Hematopoietic multipotent progenitor cell treated with erythropoietin and hydrocortisone succinate and interleukin-3 and kit ligand, for 6 days (in vitro differentiated cells): ENCODE measurements at places on chromosomes 4 and X.

GRCh38 chr4:25172961-25173915 lies 13.0 kb upstream of the SEPSECS start:
- peak; percentile 27 for DNase-seq

GRCh38 chrX:25646156-25646555 lies 492.0 kb upstream of the MAGEB18 start:
- DNase-seq: no peak

DNA sequence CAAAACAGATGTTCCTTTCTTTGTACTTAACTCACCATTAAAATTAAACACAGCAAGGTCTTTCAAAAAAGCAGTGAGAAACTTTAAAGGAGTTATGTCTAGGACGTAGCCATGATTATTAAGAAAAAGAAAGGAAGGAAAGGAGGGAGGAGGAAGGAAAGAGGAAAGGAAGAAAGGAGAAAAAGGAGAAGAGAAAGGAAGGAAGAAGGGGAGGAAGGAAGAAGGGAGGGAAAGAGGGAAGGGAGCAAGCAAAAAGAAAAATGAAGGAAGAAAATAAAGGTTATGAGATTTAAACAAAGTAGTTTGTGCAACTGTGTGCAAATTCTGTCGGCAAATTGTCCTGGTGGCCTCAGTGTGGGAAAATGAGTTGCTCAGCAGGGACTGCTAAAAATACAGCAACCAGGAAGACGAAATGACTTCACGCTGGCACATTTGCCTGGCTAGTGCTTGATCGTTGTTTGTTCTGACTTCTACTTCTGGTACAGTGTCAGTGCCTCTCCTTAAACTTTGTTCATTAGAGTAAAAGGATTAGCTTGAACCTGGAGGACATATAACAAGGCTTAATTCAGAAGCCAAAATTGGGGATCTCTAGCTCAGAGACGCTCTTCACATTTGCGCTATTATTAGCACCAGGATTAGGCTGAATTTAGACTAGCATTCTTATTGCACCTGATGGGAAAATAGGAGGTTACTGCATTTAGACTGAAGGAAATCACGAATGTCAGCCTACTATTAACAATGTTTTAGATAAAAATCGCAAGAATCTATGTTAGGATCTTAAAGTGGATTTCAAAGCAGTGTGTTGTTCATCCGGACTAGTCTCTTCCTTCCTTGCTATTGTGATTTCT lies 81.2 kb downstream of the DCK start:
- DNase-seq: no peak

- no peak for DNase-seq
Measured at GRCh38 chr4:153076861-153077260, 127.4 kb upstream of the TRIM2 start.

DNA sequence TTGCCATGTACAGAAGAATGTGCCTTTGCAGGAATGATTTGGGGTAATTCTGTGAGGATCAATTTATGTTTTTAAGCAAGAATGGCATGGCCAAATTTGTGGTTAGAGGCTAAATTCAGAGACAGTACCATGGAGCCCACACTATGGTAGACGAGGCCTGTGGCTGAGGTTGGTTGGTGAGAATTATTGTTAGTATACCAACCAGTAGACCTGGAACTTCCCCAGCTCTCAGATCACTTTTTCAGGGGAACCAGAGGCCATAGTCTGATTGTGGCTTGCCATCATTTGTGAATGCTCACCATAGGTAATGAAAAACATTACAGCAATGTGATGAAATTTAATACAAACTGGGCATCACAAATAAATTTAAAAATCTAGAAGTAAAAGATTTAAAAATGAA lies 56.3 kb downstream of the SHISA3 start:
- no peak for DNase-seq

- peak; percentile 82 for DNase-seq
Measured at GRCh38 chr4:10015140-10015753, 6.0 kb downstream of the SLC2A9 start.

GRCh38 chr4:1249731-1250526 lies 999 bp upstream of the CTBP1 start:
- no peak for DNase-seq

GRCh38 chr4:32042486-32043247 lies 1322.5 kb downstream of the PCDH7 start:
- no peak for DNase-seq

DNA sequence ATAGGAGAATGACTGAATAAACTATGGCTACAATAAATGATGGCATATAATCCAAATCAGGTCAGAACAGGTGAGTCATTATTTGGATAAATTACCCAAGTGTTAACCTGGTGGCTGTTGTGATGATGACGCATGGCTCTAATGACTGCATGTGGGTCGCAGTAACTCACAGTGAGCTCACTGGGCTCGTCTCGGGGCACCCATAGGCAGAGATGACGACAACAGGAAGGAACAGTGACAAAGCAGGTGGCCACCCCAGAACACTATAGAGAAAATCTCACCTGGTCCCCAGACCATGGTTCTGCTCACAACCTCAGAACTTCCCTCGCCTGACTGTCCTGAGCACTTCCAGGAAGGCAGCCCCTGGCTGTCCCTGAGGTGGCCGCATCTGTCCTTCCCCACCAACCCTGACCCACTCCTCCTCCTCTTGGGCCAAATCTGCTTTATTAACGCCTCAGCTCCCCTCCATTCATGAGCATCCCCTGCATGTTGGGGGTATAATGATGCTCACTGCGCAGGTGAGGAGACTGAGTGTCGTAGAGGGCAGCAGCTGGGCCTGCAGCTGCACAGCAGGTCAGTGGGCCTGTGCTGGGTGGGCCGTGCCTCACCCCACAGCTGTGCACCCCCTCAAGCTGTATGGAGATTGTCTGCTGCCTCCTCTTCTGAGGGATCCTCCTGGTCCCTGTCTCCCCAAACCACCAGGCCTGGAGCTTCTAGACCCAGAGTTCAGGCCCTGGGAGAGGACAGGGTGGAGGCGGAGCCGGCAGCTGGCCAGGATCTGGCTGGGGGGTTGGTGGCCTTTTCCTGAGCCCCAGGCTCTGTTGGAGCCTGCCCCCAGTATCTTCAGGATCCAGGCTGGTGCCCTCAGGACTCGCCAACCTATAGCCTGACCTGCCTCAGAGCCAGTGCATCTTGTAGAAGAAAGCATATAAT lies 30.9 kb upstream of the FAM156A start:
- no peak for DNase-seq
